ENCODE measurements at places on chromosomes 13 and 19.

DNA sequence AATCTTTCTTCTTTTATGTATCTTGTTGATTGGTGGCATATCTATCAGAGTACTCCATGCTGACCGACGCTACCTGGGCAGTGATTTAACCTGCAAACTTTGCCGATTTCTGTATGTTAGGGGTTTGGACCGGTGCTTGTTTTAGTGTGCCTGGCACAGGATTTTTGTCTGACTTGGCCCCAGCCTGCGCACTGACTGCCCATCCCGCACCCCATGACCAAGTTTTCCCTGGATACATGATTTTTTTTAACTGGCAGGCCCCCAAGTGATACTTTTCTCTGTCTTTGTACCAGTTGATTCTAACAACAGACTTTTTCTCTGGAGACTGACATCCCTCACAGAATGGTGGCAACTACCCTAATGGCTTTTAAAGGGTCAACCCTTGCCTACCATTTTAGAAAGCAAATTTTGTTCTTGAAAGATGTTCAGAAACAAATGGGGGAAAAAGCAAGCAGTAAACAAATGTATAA is 69.0 kb upstream of the C1QTNF9B start:
- no peak for DNase-seq

DNA sequence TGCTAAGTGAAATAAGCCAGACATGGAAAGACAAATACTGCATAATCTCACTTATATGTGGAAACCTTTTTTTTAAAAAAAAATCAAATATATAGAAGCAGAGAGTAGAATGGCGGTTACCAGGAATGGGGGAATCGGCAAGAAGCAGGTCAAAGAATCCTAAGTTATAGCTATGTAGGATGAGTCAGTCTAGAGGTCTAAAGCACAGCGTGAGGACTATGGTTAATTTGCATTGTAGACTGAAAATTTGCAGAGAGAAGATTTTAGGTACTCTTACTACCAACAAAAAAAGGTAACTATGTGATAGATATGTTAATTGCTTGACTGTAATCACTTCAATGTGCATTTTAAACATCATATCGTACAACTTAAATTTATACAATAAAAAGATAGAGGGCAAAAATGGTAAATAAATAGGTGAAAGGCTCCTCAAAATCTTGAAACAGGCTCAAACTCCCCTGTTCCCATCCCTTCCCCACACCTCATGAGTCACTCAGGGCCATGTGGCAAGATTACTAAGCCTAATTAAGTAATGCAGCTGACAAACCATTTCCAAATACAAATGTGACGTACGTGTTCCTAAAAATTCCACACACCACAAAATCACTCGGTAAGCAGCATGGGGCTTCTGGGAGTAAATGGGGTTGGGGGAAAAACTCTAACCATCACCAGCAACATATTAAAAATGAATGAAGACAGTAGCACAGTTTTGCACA is 159.0 kb downstream of the USP12 start:
- peak; percentile 86 for DNase-seq

GRCh38 chr19:38290631-38291147 is 13.4 kb upstream of the C19orf33 start:
- DNase-seq, result peak; percentile 96

GRCh38 chr13:44064357-44064756 is 184.7 kb downstream of the LACC1 start:
- no peak for DNase-seq

DNA sequence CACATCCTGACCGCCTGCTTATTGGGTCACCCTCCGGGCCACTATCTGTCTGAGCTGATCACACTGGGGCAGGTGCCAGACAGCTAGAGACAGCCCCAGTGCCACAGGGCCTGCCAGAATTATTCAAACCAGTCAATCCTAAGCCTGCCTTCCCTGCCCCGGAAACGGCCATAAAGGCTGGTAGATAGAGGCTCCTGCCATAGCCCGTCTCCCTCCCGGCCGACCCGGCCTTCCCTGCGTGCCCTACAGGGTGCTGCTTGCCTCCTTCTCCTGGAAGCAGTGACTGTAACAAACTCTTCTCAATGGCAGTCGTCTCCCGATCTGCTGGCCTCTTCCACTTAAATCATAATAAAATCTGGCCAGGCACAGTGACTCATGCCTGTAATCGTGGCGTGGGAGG is 158.6 kb upstream of the SOX1 start:
- no peak for DNase-seq

Data from renal cortical epithelial cell (primary cell).